ENCODE measurements at places on chromosomes 1 and 21.

- DNase-seq: no peak
These were observed 104.4 kb upstream of the TIAM1 start for GRCh38 chr21:31448496-31448895.

- no peak for DNase-seq
These were observed 204.7 kb downstream of the LHX8 start for GRCh38 chr1:75338616-75339483.

- no peak for DNase-seq
These were observed 136.1 kb downstream of the GPATCH2 start for GRCh38 chr1:217494767-217495166.

GRCh38 chr1:4319496-4319895 is 334.9 kb upstream of the AJAP1 start:
- DNase-seq: no peak

- DNase-seq: peak; percentile 36
These were observed 28.7 kb upstream of the RD3 start for GRCh38 chr1:211520641-211521040.

GRCh38 chr1:2380816-2381591 is 10.3 kb downstream of the MORN1 start:
- no peak for DNase-seq

DNA sequence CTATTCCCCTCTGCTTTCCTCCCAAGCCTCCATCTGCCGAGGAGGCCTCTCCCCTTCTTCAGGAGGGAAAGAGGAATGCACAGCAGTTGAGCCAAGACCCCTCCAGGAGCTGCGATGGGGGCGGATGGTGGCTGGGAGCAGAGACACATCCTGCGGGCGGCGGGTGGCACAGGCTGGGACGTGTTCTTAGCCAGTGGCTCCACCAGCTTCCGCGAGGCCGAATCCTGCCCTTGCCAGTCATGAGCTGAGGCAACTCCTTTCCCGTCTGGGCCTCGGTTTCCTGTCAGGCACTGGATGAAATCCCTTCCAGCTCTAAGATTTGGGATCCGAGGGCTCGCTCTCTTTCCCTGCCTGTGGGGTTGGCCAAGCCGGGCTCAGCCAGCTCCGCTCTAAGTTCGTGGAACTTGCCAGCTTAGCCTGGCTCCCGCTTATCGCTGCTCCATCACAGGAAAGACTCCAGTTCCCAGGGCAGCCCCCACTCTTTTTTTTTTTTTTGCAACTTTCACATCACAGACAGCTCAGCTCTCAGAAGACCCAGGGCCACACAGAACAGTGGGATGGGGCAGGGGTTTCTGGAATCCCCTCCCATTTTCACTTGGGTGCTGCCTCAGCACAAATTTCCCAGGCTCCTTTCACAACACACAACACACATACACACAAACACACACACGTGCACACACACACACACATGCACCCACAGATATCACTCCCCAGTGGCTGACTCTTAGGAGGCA is 506 bp downstream of the MYOM3 start:
- no peak for DNase-seq

DNA sequence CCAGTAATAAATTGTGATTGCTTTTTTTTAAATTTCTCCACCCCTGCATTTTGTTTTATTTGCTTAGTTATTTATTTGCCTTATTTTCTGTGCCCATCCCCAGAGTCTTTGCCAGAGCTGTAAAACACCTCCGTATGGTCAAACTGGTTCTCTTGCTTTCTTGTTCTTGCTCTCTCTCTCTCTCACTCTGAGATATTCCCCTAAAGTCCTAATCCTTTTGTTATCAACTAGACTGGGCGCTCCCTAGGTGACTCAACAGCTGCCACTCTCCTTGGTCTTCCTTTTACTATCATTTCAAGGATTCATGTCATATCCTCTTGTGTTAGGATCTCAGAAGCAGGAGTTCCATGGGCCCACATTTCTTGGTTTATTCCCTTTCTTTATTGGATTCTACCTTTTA is 160.0 kb downstream of the PRDM2 start:
- no peak for DNase-seq

DNA sequence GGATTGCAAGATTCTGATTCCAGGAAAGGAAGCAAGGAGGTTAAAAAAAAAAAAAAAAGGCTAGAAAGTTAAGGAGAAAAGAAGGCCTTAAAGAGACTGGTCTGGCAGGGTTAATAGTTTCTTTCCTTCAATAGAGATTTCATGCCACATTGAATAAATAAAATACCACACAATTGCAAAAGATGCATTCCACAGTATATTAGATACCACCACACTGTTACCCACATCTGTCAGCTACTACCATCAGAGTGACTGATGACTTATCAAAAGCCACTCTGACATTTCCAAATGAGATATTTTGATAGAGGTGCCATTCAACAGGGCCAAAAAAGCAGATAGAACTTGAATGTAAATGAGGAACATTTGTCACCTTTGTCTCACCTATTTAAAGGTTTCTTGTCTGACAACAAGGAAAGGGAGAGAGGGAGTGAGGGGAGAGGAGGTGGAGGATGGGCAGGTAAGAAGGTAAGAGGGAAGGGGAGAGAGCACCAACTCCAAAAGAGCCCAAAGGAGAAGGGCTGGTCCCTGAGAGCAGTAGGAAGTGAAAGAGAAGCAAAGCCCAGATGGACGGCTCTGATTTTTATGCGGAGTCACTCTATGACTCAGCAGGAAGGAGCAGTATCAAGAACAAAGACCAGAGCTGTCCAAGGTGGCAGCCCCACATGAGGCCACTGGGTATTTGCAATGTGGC is 38.3 kb downstream of the LRRN2 start:
- peak; percentile 80 for DNase-seq

GRCh38 chr1:97870589-97870988 is 50.2 kb downstream of the DPYD start:
- no peak for DNase-seq

- DNase-seq: no peak
These were observed 42.4 kb upstream of the TENT5C start for GRCh38 chr1:117563492-117563875.

- DNase-seq: no peak
These were observed 16.4 kb downstream of the FABP3 start for GRCh38 chr1:31356427-31356826.

GRCh38 chr1:167812972-167813371 is 91.2 kb downstream of the MPZL1 start:
- DNase-seq: no peak

DNA sequence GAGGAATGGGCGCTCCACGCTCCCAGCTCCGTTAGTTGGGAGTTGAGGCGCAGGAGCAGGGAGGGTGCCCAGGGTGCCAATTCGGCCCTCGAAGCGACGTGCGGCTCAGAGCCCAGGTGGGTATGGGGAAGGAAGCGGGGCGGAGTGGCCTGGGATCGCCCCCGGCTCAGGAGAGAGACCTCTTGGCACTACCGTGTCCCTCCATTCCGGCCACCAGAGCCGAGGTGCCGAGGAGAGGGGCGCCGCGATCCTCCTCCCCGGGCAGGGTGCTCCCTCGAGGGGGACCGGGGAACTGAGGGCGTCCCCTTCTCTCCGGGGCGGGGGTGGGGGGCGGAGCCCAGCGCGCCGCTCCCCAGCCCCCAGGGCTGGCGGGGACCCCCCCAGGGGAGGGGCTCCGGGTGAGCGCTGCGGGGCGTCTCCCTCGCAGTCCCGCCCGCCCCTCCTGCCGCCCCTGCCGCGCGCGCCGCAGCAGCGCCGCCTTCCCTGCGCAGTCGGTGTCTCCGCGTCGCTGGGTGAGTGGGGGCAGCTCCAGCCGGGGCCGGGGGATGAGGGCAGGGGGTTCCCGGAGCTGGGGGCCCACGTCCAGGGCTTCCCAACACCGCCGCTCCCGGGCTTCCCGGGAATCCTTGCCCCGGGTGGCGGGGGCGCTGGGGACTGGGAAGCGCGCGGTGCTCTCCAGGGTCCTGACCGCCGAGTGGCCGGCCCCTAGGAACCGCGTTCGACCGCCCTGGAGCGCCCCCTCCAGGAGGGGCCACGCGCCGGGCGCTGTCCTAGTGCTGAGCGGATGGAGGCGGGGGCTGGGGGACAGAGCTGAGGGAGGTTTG is at the start of gene HPCA:
TSS of gene HPCA (plus strand) at position 488 of the 824 bp plus-strand sequence. CDS start 2,408 bp downstream, outside the sequence.
- peak; percentile 45 for DNase-seq

DNA sequence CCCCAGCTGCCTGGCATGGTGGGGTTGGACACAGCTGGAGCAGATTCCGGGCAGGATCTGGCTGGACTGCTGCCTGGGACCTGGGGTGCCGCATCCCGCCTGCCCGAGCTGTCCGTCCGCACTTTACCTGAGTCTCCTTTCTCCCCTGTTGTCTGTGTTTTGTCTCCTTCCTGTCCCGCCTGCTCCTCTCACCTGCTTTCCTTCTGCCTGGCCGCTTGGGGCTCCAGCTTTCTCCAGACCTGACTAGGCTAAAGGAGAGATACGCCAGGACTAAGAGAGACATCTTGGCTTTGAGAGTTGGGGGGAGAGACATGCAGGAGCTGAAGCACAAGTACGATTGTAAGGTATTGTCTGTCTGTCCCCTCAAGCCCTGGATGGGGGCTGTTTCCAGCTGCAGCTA is 73.3 kb downstream of the ARHGEF10L start:
- no peak for DNase-seq

GRCh38 chr1:2121101-2121691 is 71.0 kb downstream of the PRKCZ start:
- no peak for DNase-seq

DNA sequence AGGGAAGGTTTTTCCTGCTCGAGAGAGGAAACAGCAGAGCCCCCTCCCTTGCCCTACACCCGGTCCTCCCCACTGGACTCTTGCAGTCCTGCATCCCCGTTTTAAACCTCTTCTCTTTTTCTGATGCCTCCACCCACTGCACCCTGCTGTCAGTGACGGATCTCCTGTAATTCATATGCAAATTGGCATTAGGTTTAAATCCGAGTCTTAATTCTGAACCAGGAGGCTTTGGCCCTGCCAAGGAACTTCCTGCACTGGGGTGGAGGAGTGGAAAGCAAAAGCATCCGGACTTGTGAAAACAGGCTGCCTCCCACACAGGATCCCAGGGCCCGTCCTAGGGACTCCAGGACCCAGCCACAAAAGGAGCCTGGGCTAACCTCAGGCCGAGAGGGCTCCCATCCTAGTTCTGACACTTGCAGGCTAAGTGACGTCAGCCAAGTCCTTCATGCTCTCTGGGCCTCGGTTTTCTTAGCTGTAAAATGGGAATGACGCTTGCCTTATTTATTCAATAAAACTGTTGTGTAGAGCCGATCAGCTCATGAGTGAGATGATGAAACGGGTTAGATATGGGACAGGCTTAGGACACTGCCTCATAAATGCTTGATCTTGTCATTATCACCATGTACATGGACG is 613.3 kb downstream of the AJAP1 start:
- no peak for DNase-seq

DNA sequence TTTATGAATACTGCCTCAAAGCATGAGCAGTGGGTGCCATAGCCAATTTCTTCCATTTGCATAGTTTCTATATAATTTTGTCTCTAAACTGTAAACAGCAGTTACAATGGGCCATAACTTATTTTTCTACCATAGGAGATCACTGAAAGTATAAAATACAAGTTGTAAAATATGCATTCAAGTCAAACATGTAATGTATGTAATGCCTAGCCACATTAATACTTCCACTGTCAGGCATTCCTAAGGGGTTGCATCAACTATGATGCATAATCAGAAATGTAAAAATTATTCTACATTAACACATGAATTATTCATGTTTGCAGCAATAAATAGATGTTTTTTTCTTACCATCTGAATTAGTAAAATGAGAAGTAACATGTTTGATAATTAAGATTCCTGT is 560.3 kb upstream of the ZP4 start:
- peak; percentile 28 for DNase-seq

DNA sequence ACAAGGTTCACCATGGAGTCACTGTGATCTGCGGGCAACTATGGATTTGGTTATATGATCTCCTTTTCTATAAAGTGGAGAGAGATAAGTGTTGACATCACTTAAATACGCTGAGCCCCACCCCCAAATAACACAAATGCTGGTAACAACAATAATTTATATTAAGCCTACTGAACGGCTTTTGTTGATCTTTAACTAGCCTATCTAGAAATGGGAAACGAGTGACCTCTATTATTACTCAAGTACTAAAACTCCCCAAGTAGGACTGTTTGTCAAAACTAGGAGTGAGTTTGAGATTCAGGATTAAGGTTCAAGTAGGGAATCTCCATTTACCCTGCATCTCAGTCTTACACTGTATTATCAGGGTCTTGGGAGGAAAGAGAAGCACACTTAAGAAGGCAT is 52.2 kb downstream of the MAP3K7CL start:
- peak; percentile 71 for DNase-seq

- DNase-seq: no peak
These were observed 57.4 kb downstream of the LGR6 start for GRCh38 chr1:202250982-202251381.

DNA sequence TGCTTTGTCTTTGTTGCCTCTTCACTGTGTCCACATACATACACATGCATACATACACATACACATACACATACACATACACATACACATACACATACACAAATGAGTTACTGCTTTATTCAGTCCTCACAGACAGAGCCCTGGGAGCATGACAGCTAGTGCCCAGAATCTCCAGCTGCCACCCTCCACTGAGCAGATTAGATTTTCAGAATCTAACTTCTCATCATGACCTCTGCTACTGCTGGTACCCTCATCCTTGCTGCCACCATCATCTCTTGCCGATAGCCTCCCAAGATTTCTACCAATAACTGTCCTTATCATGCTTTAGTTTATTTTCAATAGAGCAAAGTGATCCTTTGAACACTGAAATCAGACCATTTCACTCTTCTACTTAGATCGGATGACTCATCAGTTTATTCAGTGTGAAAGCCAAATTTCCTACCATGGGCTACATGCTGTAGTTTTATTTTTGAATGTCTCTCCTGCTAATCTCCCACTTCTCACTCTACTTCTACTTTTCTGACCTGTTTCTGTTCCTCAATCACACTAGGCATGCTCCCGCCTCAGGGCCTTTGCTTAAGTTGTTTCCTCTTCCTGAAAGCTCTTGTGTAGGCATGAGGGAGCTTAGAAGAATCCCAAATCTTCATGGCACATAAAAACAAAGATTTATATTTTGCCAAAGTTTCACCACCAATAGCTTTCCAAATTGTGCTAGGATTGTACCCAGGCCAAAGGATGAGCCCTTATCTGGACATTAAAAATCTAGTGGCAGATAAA is 43.0 kb downstream of the ATP6V1G3 start:
- DNase-seq: peak; percentile 68

DNA sequence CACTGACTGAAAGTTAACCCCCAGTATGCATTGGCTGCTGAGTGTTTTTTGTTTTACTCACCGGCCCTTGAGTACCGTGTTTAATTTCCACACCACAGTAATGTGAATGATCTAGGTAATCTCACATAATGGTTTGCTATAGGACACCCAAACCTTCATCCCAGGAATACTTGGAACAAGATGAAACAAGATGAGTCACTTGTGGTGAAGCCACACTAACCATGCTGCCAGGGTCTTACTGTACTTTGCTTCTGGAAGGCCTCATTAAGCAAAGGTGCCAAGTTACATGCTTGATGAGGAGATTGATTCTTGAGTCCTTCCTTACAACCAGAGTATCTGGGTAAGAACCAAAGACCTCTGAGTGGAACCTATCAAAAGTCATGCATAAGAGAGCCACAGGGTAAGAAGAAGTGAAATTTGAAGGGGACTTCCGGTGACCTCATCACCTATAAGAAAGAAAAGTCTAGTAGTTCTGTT is 163.3 kb downstream of the NRIP1 start:
- peak; percentile 90 for DNase-seq
